ENCODE measurements at places on chromosomes 3 and 15.
A peak's percentile ranks its signal among the peaks of the same experiment; 100 is the strongest.

DNA sequence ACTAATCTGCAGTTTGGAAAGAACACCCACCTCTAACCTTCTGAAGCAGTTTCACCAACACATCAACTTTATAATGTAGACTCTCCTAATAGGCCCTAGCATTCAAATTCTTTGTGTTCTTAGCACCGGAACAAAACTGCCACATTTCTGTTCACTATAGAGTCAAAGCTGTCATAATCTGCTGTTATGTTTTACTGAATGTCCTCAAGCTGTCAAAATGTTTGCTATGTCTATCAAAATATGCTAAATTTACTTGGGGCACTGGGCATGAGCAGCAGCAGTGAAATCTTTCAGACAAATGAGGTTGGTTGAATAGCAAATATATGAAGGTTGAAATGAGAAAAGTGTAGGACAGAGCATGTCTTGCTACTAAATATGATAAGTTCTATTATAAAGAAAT lies 1.9 kb downstream of the WDR49 start:
- DNase-seq = no peak

GRCh38 chr3:49718858-49719213 lies 648 bp downstream of the AMIGO3 start:
- DNase-seq = no peak

DNA sequence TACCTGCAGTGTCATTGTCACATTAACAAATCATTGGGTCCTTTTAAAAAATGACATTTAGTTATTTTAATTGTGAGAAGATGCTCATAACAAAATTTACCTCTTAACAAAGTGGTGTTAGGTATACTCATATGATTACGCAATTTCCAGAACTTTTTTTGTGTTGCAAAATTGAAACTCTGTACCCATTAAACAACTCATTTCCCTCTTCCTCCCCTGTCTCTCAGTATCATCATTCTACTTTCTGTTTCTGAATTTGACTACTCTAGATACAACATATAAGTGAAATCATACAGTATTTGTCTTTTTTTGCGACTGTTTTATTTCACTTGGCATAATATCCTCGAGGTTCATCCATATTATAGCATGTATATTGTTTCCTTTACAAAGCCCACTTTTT lies 58.7 kb upstream of the CHST2 start:
- DNase-seq = no peak

GRCh38 chr3:28467414-28467813 lies 118.8 kb upstream of the AZI2 start:
- DNase-seq = no peak

- DNase-seq = peak; percentile 51
Observed at GRCh38 chr3:186705882-186706780, 11.0 kb upstream of the KNG1 start.

- no peak for DNase-seq
Observed at GRCh38 chr3:24475925-24476324, 18.7 kb downstream of the THRB start.

DNA sequence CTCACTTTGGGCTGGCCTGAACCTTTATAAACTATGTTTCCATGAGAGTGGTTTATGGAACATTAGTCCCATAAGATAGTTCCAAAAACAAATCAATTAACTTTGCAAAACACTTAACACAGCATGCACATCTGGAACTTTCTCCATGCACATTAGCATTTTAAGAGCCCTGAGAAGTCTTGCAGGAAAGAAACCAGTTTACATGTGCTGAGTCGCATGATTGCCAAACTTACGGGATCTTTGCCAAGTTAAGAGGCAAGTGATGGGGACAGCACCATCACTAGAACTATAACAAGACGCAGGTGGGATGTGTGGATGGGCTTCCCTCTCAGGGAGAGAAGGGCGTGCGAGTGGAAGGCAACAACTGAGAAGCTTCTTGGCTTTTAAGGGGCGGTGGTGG lies 20.7 kb downstream of the ADAMTS9 start:
- DNase-seq = no peak

DNA sequence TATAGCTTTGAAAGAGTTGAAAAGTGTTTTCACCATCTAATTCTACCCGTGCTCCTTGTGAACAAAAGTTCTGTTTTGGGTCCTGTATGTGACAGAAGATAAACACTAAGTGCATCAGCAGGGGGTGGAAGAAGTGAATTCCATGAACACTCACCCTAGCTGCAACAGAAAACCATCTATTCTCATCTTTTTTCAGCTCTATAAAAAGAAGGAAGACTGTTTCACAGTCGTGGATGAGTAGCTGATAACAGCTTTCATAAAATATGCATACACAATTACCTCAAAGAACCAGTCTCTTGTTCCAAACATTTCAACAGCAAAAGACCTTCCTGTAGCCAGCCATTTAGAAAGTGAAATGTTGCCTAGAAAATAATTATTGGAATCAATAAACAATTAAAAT lies 281.7 kb upstream of the RASGRP1 start:
- no peak for DNase-seq

- no peak for DNase-seq
Observed at GRCh38 chr15:45378149-45378912, at the start of gene GATM. GATM (minus strand) TSS chr15:45378544; CDS start chr15:45378453, 91 bp downstream.

GRCh38 chr15:101499863-101500713 lies 10.6 kb upstream of the PCSK6 start:
- peak; percentile 84 for DNase-seq

DNA sequence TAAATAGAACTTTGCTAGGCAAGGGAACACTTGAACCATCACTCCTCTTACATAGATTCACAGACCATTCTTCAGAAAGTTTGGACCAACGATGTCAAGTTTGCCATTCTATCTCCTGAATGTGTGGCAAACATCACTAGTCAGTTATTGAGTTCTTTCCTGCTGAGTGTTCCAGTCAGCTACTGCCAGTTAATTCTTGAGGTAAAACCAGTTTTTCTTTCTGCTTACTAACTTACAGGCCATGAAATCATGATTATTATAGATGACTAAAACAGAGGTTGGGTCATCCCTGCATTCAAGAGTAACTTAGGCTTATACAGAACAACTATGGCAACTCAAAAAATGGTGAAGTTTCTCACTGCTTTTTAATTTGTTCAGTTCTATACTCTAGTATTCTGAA lies 88.2 kb downstream of the AP4E1 start:
- no peak for DNase-seq

- no peak for DNase-seq
Observed at GRCh38 chr3:32442766-32443165, 51.1 kb downstream of the CMTM7 start.

DNA sequence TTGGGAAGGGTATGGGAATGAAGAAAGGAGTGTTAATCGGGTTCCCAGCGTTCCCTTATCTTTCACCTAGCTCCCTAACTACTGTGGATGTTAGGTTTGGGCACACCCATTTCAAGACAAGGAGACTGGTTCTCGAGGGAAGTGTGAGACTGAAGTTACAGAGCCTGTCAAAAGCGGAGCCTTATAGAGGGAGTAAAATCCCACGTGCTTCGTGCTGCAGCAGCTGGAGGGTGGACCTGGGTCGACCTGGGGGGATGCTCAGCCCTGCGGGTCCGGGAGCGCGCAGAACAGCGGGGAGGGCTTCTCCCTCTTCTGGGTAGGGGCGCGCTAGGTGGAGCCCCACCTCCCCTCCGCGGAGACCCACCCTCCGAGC lies 314 bp upstream of the TMED3 start:
- peak; percentile 26 for DNase-seq

DNA sequence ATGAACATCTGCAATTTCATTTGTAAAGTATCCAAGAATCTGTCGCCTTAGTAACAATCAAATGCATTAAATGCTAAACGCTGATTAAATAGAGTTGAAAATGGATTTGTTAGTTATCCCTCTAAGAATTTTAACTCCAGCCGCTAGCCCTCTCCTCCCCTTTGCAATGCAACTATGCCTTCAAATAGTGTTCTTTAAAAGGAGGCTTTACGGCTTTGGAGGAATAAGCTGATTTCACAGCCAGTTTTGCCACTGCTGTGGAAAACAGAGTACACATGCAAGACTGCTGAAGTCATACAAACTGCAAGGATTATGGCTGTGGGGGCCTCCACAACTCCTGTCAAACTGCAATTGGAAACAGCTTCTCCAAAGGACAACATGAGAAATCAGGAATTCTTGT lies 89.2 kb downstream of the CERS3 start:
- no peak for DNase-seq

GRCh38 chr3:26668171-26668570 lies 45.6 kb downstream of the LRRC3B start:
- DNase-seq = no peak

GRCh38 chr3:158745551-158745950 lies 13.3 kb upstream of the RARRES1 start:
- no peak for DNase-seq

DNA sequence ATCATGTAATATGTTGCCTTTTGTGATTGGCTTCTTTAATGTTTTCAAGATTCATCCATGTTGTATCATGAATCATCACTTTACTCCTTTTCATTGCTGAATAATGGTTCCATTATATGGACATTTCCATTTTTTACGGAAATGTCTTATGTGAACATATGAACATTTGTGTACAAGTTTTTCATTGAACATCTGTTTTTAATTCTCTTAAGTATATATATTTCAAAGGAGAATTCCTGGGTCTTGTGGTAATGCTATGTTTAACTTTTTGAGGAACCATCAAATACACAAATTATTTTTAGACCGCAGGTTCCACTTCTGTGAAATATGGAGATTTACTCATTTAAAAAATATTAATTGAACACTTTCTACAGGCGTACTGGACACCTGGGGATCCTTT lies 85.7 kb downstream of the ARIH1 start:
- no peak for DNase-seq

DNA sequence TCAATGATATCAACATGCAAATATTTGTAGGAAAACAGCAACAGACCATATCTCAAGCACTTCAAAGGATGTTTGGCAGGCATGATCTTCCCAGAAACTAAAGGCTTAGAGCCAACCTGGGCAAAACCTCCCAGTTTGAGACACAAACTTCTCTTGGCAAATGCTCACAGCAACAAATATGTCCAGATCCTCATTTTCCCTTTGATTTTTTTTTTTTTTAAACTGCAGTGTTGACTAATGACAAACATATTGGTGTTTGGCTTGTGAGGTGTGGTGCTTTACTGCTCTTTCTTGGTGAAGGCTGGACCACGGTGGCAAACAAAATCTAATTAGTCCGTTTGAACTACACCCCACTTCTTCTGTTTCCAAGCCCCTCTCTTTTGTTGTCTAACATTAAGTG lies 87.2 kb downstream of the EBLN2 start:
- no peak for DNase-seq

- no peak for DNase-seq
Observed at GRCh38 chr15:43534897-43535296, 17.5 kb downstream of the MAP1A start.

DNA sequence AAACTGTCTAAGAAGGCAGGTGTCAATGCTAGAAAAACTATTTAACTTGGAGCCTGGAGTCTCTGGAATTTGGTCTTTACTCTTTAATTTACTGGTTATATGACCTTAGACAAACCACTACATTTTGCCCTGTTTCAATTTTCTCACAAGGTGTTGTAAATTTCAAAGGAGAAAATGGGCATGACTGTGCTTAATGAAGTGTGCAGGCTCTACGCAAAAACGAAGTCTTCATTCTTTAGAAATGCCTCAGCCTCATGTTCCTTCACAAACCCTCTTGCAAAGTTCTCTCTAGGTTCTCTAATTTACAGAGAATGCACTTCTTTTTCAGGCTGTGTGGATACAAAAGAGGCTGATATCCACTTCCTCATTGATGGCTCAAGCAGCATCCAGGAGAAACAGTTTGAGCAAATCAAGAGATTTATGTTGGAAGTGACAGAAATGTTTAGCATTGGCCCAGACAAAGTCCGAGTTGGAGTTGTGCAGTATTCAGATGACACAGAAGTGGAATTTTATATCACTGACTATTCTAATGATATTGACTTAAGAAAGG lies 39.1 kb downstream of the COL6A5 start:
- no peak for DNase-seq

DNA sequence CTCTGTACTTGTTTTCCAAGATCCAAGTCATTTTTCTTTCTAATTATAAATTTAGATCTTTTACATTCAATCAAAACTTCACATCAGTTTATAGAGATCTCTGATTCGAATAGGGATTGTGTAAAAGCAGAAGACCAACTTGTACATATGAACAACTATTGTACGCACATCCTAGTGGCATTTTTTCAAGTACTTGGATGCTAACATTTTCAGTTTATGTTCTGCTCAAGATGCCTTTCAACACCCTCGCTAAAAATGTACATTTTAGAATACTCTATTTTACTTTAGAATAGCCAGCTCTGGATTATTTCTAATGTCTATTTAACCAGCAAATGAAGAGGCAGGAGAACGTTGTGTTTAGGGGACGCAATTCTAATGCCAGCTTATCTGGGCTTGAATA lies 340.7 kb downstream of the ROBO1 start:
- DNase-seq = no peak

DNA sequence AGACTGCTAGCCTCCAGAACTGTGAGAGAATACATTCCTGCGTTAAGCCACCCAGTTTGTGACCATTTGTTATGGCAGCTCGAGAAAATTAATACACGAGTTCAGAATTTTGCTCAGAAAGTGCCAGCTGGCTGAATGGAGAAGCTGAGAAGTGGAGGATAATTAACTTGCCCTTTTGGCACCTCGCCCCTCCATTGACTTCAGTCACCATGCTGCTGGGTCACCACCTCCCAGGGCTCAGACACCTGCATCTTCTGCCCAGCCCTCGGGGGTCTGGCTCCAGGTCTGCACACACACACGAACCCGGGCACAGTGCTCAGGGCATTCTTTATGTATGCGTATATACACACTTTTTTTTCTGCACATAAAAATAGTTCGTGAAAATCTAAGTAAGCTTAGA lies 32.0 kb downstream of the AMOTL2 start:
- DNase-seq = no peak

GRCh38 chr3:49019941-49020329 lies 1.6 kb upstream of the DALRD3 start:
- DNase-seq = peak; percentile 51

DNA sequence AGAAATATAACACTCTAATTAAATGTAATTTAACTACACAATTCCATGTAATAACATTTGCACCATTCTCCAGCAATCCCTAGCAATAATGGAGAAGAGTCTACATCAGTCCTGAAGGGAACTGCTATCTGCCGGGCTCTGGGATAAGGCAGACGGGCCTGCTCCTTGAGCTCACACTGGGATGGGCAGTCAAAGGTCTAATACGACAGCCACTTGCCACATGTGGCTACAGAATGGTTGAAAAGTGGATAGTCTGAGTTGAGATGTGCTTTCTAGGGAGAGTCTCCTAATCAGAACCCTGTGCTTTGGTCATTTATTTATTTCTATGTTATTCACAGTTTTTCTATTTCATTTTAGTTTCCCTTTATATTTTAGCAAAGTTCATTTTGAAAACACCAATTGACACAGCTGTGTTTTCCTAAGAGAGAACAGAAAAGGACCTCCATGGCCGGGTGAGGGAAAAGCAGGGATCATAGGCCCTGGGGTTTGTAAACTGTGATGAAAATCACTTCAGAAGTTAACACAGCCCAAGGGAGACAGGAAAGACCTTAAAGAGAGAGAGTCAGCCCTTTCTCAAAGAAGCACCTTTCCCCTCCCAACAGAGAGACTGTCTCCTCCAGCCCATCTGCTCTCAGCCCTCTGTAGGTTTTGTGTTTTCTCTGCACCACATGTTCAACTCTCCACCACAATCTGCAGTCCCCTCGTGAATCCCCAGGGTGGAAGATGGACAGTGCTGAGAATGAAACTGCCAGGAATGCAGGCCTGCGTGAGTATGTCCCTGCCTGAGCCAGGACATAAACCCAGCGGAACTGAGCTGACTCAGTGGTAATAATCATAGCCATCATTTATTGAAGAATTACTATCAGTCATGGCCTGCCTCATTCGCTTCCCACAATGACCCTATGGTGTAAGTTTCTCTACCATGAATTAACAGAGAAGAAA lies 11.6 kb downstream of the FSIP1 start:
- DNase-seq = no peak
